ENCODE measurements at places on chromosomes 6 and 20.

GRCh38 chr6:119043783-119044182 lies 34.7 kb downstream of the FAM184A start:
- DNase-seq, result no peak

- no peak for DNase-seq
Observed at GRCh38 chr6:90508753-90509152, 78.1 kb downstream of the MAP3K7 start.

DNA sequence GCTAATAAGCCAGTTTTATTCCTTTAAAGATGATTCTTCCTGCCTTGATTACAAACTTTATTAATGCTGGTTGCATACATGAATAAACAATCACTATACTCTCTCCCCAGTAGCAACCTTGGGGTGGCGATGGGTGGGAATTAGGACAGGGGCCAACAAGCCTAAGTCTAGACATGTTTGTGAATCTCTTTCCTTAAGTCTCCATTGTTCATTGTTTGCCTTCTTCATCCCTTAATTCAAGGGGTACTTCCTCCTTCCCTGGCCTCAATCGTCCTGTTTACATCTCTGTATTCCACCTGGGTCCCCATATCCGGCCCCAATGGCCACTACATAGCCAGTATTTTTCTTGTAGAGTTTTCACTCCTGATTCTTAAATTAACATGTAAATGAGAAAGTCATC lies 66.0 kb downstream of the ARHGAP18 start:
- DNase-seq, result no peak

GRCh38 chr20:2212456-2213015 lies 83.3 kb upstream of the TGM3 start:
- no peak for DNase-seq

DNA sequence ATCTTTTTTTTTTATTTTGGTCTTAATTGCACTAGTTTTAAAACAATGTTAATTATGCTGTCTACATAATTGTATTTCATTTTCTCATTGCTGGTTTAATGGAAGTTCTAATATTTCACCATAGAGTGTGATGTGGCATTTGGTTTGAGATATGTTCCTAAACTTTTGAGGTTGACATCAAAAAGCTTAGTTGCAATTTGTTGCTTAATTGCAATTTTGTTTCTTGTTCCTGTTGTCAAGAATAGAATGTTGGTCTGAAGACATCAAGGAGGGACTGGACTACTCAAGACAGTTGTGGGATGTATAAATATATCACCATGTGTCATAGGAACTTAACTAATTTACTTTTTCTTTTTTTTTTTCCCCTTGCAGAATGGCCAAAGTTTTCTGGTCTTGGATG lies 12.5 kb downstream of the HSF2 start:
- no peak for DNase-seq

GRCh38 chr6:120918137-120918536 lies 416.1 kb downstream of the TBC1D32 start:
- DNase-seq, result no peak

- DNase-seq, result no peak
Observed at GRCh38 chr20:5356941-5357340, 40.2 kb upstream of the PROKR2 start.

Data from T1000 (cell line).